ENCODE measurements at places on chromosomes 5 and 9. TPM values are rescaled to one million over a fixed set of nuclear protein-coding genes. Genes with fewer than 3 reads are reported as not detected.

SPINK4 gene
- total RNA-seq: not detected

CNTFR gene
- total RNA-seq: not detected

ASS1 gene
- total RNA-seq: 1,005 TPM

OR1Q1 gene
- total RNA-seq: 0.36 TPM

FKTN gene
- 37.6 TPM for total RNA-seq

LRRTM2 gene
- 0.24 TPM for total RNA-seq

SLCO6A1 gene
- not detected for total RNA-seq

CEP78 gene
- total RNA-seq: 11.4 TPM

PCDHB10 gene
- 0.81 TPM for total RNA-seq

CARTPT gene
- total RNA-seq: not detected

ARID3C gene
- 0.32 TPM for total RNA-seq

SPOCK1 gene
- 11.5 TPM for total RNA-seq

KCNIP1 gene
- 0.16 TPM for total RNA-seq

PCDHB15 gene
- 0.24 TPM for total RNA-seq

FABP6 gene
- not detected for total RNA-seq

SLC6A7 gene
- total RNA-seq: 0.16 TPM

ICE1 gene
- 43.2 TPM for total RNA-seq

SH2D3C gene
- 0.36 TPM for total RNA-seq

ANKRD33B gene
- 7.0 TPM for total RNA-seq

NR4A3 gene
- 0.24 TPM for total RNA-seq

EGFLAM gene
- total RNA-seq: 2.3 TPM

C9orf85 gene
- total RNA-seq: 13.3 TPM

NSD1 gene
- 39.6 TPM for total RNA-seq

CCDC171 gene
- total RNA-seq: 2.4 TPM

GAPT gene
- total RNA-seq: not detected

IL4 gene
- total RNA-seq: not detected

ANKRD18B gene
- not detected for total RNA-seq

TRPM6 gene
- total RNA-seq: 0.12 TPM

SLC6A18 gene
- not detected for total RNA-seq

PAIP1 gene
- 86.0 TPM for total RNA-seq

FIBCD1 gene
- total RNA-seq: 5.6 TPM

MYORG gene
- 1.1 TPM for total RNA-seq

OTP gene
- not detected for total RNA-seq

PCDHA9 gene
- total RNA-seq: 0.36 TPM

SAXO1 gene
- under 0.01 TPM for total RNA-seq

ADRA1B gene
- total RNA-seq: 0.49 TPM

FAM200C gene
- total RNA-seq: 1.7 TPM

DAPK1 gene
- 27.7 TPM for total RNA-seq

IL31RA gene
- 14.0 TPM for total RNA-seq

KCNN2 gene
- under 0.01 TPM for total RNA-seq

SLC36A3 gene
- total RNA-seq: not detected

UHRF2 gene
- 50.4 TPM for total RNA-seq

C9 gene
- total RNA-seq: 0.24 TPM

ZNF300 gene
- total RNA-seq: 6.7 TPM

OTULINL gene
- total RNA-seq: 0.49 TPM

AFAP1L1 gene
- total RNA-seq: 10.1 TPM

PTGR1 gene
- 43.5 TPM for total RNA-seq

PCSK5 gene
- 10.2 TPM for total RNA-seq

All from hair follicle dermal papilla cell (primary cell).